ENCODE measurements at places on chromosomes 2 and 18. TPM values are rescaled to one million over a fixed set of nuclear protein-coding genes. Genes with fewer than 3 reads are reported as not detected.

DNA sequence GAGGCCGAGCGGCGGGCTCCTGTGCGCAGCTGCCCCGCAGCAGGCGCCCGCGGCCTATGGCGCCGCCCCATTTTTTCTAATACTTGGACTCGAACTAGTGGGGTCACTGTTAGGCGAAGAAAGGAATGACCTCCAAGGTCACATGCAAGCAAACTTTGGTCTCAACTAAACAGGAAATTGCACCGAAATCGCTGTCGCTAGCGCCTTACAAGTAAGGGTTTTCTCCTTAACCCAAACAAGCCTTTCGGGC, 339 bp downstream of the ACAA2 start:
- H3K4me1 ChIP-seq = peaks cover 23% of the 10 kb centered on the region
- no peaks in the 10 kb centered on the region for H3K36me3 ChIP-seq
- H3K27ac ChIP-seq = peak overlapping the region; percentile 97
- H3K27me3 ChIP-seq = no peaks in the 10 kb centered on the region
- DNase-seq = no peak

DNA sequence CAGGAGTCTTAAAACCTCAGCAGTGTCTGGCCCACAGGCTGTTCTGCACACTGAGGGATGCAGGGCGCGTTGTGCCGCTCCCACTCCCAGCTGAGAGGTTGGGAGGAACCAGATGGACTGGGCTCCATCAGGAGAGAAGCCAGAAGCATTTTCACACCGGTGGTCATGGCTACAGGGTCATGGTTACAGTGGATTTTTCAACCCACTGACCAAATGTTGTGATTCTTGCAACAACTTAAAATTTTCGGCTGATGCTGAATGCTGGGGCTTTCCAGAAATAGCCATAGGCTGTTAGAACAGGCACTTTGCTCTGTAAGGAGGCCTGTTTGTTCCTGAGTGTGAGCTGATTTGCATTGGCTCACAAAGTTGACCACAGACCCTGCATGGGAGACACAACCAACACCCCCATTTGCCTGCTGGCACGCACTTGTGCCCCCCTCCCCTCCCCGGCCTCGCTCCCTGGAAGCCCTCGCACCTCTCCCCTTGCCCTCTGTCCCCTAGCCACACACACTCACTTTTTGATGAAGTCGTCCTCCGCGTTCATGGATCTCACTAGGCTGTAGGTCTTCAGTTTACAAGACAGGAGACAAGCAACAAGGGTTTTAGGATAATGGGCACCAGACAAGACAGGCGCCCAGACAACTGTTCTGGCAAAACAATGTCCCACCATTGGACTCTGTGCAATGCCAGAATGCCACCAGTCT, 3.4 kb downstream of the LPIN1 start:
- H3K27me3 ChIP-seq = no peaks in the 10 kb centered on the region
- peak overlapping the region; percentile 56 for H3K27ac ChIP-seq
- H3K4me3 ChIP-seq = no peak overlapping the region
- H3K36me3 ChIP-seq = no peaks in the 10 kb centered on the region
- DNase-seq = no peak

GRCh38 chr2:88042476-88042875, 13.1 kb downstream of the KRCC1 start:
- H3K4me3 ChIP-seq = no peak overlapping the region
- H3K36me3 ChIP-seq = no peaks in the 10 kb centered on the region
- no peaks in the 10 kb centered on the region for H3K27me3 ChIP-seq
- H3K4me1 ChIP-seq = no peaks in the 10 kb centered on the region

GRCh38 chr2:105875241-105875640, 130.5 kb downstream of the NCK2 start:
- H3K27ac ChIP-seq = no peak overlapping the region
- H3K4me3 ChIP-seq = no peak overlapping the region
- no peaks in the 10 kb centered on the region for H3K36me3 ChIP-seq
- no peaks in the 10 kb centered on the region for H3K27me3 ChIP-seq

- H3K27me3 ChIP-seq = no peaks in the 10 kb centered on the region
- no peaks in the 10 kb centered on the region for H3K4me1 ChIP-seq
- no peak for DNase-seq
- H3K27ac ChIP-seq = no peak overlapping the region
- no peak overlapping the region for H3K4me3 ChIP-seq
These were observed 598.9 kb upstream of the LINC00305 start for GRCh38 chr18:64747803-64748202.

DNA sequence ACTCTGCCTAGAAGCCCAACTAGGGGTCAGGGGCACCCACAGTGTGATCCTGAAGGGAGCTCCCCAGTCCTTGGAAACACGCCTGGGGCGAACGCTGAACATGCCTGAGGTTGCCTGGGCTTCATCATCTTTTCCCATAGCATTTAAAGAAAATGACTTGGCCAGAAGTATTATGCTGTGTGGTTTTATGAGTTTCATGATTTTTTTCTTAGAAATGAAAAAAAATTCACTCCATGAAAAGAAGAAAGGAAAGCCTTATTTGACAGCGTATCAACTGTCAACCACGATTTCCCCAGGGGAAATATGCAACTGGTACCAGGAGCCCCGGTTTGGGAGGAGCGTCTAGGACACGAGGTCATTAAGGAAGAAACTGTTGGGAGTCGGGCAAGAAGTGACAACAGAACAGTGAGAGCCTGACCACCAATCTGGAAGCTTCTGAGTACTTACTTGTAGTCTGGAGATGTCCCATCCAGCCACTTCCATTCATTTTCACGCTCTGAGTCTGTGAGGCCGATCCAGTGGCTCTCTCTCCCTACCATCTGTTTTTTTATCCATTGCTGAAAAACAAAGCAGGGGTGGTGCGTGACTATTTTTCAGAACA, 63.5 kb upstream of the THOC1 start:
- DNase-seq = no peak
- no peaks in the 10 kb centered on the region for H3K36me3 ChIP-seq

- no peaks in the 10 kb centered on the region for H3K27me3 ChIP-seq
- H3K27ac ChIP-seq = no peak overlapping the region
- no peak overlapping the region for H3K4me3 ChIP-seq
- peaks cover 19% of the 10 kb centered on the region for H3K4me1 ChIP-seq
- DNase-seq = no peak
These were observed 155.5 kb upstream of the CAVIN2 start for GRCh38 chr2:192002418-192002817.

DNA sequence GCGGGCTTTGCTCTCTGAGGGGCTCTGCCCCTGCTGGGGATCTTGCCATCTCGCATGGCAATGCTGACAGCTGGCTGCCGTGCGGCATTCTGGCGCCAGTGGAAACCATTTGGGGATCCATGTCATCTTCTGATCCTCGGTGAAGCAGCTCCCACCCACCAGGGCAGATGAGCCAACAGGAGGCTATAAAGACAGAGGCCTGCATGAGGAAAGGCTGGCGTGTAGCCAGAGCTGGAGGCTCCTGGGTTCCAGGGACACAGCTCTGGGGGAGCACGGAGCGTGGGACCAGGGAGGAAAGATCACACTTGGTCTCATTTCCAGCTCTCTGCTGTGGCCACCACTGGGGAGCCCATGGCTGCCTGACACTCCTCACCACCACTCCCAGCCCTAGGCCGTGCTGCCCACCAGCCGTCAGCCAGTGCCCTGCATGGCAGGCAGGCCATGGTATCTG, 145.8 kb downstream of the ZFP36L2 start:
- H3K27me3 ChIP-seq = no peaks in the 10 kb centered on the region
- no peak overlapping the region for H3K27ac ChIP-seq
- no peak for DNase-seq

- peak overlapping the region; percentile 83 for H3K27ac ChIP-seq
- no peak overlapping the region for H3K4me3 ChIP-seq
- peaks cover 50% of the 10 kb centered on the region for H3K4me1 ChIP-seq
- H3K27me3 ChIP-seq = no peaks in the 10 kb centered on the region
These were observed 387.6 kb upstream of the TNP1 start for GRCh38 chr2:217247476-217247875.

- H3K27ac ChIP-seq = peak overlapping the region; percentile 98
- peak overlapping the region; percentile 85 for H3K4me3 ChIP-seq
- peaks cover 15% of the 10 kb centered on the region for H3K4me1 ChIP-seq
- no peak for DNase-seq
- no peaks in the 10 kb centered on the region for H3K36me3 ChIP-seq
- no peaks in the 10 kb centered on the region for H3K27me3 ChIP-seq
These were observed 867 bp downstream of the RBBP8 start for GRCh38 chr18:22933966-22934423.

DNA sequence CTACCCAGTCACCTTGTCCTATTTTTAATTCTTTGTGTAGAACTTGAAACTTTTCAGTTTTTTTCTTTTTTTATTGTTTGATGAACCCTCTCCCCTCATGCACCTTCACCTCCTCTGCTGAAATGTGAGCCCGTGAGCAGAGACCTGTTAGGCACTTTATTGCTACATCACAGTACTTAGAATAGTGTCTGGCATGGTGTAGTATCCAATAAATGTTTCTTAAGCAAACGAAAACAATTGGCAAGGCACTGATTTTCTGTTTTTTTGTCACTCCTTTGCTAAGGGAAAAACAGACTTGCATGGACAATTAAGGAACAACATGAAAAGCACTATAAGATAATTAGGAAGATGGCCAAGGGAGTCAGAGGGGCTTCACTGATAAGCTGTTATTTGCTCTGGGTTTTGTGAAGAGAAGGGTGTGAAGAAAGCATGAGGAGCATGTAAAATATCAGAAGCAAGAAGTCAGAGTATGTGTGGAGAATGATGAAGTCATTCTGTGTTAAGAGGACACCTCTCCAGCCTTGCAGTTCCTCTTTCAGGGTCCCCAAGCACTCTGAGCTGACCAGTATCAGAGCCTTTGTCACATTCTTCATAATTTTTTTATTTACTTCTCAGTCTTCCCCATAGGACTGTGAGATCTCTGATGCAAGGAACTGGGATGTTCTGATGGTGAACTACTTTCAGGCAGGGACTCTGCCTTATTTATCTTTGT, 99.7 kb upstream of the CAVIN2 start:
- no peaks in the 10 kb centered on the region for H3K36me3 ChIP-seq
- H3K27me3 ChIP-seq = no peaks in the 10 kb centered on the region
- H3K4me1 ChIP-seq = peaks cover 33% of the 10 kb centered on the region
- no peak overlapping the region for H3K4me3 ChIP-seq
- no peak overlapping the region for H3K27ac ChIP-seq

GRCh38 chr2:195898505-195899191, 170.0 kb downstream of the DNAH7 start:
- no peaks in the 10 kb centered on the region for H3K36me3 ChIP-seq
- DNase-seq = no peak
- no peak overlapping the region for H3K4me3 ChIP-seq
- peaks cover 7% of the 10 kb centered on the region for H3K4me1 ChIP-seq
- H3K27me3 ChIP-seq = no peaks in the 10 kb centered on the region

GRCh38 chr2:20585359-20585709, 65.6 kb downstream of the HS1BP3 start:
- H3K27ac ChIP-seq = peak overlapping the region; percentile 77
- no peaks in the 10 kb centered on the region for H3K27me3 ChIP-seq
- peaks cover 54% of the 10 kb centered on the region for H3K4me1 ChIP-seq

DNA sequence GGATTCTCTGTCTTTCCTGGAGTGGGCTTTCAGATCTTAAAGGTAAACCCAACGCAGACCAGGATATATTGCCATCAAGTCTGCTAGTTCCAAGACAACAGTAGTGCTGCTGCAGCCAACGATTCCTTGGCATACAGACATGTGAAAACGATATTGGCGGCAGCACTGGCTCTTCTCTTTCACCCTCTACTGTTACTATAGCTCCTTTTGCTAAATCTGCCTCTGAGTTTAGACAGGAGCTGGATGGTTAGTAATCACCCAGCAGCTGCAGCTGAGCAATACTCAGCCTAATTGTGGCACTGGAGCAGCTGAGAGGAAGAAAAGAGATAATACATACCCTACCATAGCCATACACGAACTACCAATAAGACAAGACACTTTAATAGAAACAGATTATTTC, 4.0 kb downstream of the YES1 start:
- H3K27me3 ChIP-seq = no peaks in the 10 kb centered on the region
- peak overlapping the region; percentile 48 for H3K27ac ChIP-seq

GRCh38 chr18:23805898-23806297, 116.6 kb downstream of the LAMA3 start:
- H3K27ac ChIP-seq = no peak overlapping the region
- H3K4me1 ChIP-seq = no peaks in the 10 kb centered on the region
- H3K4me3 ChIP-seq = no peak overlapping the region
- H3K36me3 ChIP-seq = no peaks in the 10 kb centered on the region

- H3K27me3 ChIP-seq = no peaks in the 10 kb centered on the region
- H3K36me3 ChIP-seq = no peaks in the 10 kb centered on the region
- no peak for DNase-seq
- H3K4me3 ChIP-seq = no peak overlapping the region
- H3K27ac ChIP-seq = no peak overlapping the region
These were observed 36.9 kb upstream of the TANC1 start for GRCh38 chr2:158931572-158931971.

DNA sequence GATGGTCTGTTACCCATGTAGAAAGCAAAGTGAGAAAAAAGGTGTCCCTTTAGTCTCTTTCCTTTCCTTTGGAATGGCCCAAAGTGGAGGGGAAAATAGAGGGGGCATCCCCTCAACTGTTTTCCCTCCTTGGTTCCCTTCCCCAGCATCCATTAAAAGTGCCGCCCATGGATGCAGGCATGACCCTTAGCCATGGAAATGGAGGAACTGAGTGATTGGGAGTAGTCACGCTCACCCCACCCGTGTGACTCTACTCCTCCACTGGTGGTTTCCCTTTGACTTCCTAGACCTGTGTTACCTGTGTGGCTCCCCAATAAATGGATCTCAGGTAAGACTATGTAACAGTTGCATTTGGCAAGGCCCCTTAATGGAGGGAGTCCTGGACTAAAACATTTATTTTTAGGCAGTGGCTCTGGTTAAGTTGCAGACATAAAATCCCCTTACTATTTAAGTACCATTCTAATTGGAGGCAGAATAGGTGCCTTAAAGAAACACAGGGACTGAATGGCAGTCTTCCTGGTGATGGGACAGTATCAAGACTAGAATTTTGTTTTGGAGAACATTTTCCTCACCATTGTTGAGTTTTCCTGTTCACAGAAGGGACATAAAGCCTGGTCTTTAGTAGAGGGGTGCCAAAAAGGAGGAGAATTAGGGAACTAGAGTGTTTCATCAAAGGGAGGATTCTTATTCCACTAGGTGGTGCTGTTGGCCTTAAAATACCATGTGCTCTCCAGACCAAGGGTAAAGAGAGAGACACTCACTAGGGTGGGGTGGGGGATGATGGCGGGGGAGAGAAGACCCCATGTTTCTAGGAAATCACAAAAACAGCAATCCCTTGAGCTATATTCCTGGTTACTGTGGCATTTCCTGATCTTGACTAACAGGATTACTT, 25.7 kb upstream of the PLA2R1 start:
- no peak overlapping the region for H3K27ac ChIP-seq
- H3K4me1 ChIP-seq = no peaks in the 10 kb centered on the region
- no peaks in the 10 kb centered on the region for H3K27me3 ChIP-seq
- no peak for DNase-seq
- H3K36me3 ChIP-seq = no peaks in the 10 kb centered on the region

DNA sequence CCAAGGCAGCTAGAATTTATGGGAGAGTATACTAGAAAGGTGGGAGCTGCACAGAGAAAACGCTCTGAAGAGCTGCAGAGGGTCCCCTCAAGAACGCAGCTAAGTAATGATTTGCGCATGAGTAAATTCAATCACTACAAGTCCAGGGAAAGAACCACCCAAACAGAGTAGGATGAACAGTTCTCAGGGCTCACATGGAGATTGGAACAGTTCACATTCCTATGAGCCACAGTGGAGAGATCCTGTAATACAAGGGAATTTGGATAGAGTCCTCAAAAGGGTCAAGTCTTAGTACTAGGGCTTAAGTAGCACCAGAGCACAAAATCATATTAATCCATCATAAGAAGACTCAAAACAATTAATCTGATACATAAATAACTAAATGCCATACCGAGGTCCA, 12.7 kb downstream of the OLA1 start:
- no peaks in the 10 kb centered on the region for H3K4me1 ChIP-seq
- H3K4me3 ChIP-seq = no peak overlapping the region
- no peaks in the 10 kb centered on the region for H3K27me3 ChIP-seq
- no peak overlapping the region for H3K27ac ChIP-seq

EVA1A gene
- total RNA-seq = 0.69 TPM

MROH2A gene
- not detected for total RNA-seq

SIX2 gene
- under 0.01 TPM for total RNA-seq

IL1F10 gene
- not detected for total RNA-seq

FN1 gene
- total RNA-seq = 4,873 TPM
